ENCODE measurements at places on chromosomes 12 and 14. TPM values are rescaled to one million over a fixed set of nuclear protein-coding genes. Genes with fewer than 3 reads are reported as not detected.
A peak's percentile ranks its signal among the peaks of the same experiment; 100 is the strongest.

- DNase-seq: no peak
Observed at GRCh38 chr12:42706321-42706720, 116.8 kb upstream of the PRICKLE1 start.

DNA sequence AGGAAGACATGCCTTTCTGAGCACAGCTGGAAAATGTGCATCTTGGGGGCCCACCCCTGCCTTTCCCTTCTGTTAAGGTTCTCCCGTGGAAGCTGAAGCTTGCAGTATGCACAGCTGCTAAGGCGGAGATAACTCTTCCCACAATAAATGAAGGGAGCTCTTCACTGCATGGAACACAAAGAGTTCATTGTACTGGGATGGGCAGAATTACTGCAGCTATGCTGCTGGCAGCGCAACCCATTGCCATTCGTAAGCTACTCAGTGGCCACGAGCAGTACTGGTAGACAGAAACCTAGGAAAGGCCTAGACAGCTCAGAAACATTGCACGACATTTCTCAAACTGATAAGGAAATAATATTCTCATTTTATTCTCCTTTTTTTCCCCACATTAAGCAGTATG lies 310.2 kb downstream of the MDGA2 start:
- DNase-seq: no peak

- DNase-seq: no peak
Observed at GRCh38 chr14:59236195-59236594, 47.7 kb downstream of the DAAM1 start.

GRCh38 chr14:85273099-85273677 lies 256.8 kb upstream of the FLRT2 start:
- no peak for DNase-seq

DNA sequence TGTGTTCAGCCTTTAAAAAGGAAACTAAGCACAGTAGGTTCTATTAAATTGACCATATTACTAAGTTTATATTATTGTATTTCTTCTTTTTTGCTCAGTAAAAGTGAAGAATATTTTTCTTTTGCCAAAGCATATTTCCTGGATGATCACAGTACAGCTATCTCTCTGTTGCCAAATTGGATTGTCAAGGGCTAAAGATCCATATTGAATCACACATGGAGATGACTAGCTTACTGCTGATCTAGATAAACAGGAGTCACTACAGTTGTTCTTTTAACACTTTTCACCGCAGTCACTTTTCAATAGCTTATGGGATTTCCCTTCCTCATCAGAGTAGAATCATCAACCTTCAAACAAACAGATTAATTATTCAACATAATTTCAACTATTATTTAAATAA lies 78.6 kb downstream of the LRRC9 start:
- no peak for DNase-seq

DNA sequence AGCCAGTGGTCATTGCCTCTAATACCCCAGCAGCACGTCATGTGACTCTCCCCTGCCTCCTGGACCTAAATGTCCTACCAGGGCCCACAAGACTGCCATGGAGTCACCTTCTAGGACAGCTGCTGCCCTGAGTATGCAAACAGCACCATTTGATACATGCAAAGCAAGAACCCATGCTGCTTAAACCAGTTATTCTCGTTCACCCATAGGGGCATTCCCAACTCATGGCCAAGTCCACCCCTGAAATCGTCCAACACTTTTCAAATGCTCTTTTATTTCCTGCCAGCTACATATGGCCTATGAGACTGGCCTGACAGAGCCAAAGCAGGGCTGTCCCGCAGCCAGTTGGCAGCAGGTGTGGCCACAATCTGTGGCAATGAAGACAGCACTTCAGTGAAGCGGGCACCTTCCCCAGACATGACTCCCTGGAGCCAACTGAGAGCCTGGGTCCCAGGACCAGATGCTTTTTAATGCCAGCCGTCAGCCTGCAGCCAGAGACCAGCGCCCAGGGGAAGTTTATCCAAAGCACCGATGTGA lies 99.9 kb downstream of the BCAT1 start:
- DNase-seq: no peak

DNA sequence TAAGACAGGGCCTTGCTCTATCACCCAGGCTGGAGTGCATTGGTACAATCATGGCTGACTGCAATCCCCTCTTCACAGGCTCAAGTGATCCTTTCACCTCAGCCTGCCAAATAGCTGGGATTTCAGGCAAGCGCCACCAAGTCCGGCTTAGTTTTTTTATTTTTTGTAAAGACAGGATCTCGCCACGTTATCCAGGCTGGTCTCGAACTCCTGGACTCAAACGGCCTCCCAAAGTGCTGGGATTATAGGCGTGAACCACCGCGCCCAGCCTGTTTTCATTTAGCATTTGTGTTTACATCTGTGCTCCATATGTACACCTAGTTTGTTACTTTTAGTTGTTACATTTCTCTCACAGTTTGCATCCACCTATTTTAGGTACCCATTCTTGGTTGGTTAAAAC lies 32.5 kb upstream of the LIMA1 start:
- no peak for DNase-seq

- no peak for DNase-seq
Observed at GRCh38 chr12:68086019-68086603, 73.4 kb downstream of the IFNG start.

SMOC1 gene
- total RNA-seq: 39.6 TPM

DNA sequence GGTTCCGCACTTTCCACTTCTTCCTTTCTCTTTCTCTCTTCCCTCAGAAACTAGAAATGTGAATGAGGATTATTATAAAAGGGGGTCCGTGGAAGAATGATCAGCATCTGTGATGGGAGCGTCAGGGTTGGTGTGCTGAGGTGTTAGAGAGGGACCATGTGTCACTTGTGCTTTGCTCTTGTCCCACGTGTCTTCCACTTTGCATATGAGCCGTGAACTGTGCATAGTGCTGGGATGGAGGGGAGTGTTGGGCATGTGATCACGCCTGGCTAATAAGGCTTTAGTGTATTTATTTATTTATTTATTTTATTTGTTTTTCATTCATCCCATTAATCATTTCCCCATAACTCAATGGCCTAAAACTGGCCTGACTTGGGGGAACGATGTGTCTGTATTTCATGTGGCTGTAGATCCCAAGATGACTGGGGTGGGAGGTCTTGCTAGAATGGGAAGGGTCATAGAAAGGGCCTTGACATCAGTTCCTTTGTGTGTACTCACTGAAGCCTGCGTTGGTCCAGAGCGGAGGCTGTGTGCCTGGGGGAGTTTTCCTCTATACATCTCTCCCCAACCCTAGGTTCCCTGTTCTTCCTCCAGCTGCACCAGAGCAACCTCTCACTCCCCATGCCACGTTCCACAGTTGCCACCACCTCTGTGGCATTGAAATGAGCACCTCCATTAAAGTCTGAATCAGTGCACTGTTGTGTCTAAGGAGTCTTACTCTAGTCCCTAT lies 4.6 kb upstream of the ATN1 start:
- no peak for DNase-seq

GRCh38 chr12:109264095-109264942 lies 44.8 kb downstream of the FOXN4 start:
- DNase-seq: peak; percentile 92

- no peak for DNase-seq
Observed at GRCh38 chr12:124094188-124094587, 121.2 kb downstream of the ZNF664 start.

DNA sequence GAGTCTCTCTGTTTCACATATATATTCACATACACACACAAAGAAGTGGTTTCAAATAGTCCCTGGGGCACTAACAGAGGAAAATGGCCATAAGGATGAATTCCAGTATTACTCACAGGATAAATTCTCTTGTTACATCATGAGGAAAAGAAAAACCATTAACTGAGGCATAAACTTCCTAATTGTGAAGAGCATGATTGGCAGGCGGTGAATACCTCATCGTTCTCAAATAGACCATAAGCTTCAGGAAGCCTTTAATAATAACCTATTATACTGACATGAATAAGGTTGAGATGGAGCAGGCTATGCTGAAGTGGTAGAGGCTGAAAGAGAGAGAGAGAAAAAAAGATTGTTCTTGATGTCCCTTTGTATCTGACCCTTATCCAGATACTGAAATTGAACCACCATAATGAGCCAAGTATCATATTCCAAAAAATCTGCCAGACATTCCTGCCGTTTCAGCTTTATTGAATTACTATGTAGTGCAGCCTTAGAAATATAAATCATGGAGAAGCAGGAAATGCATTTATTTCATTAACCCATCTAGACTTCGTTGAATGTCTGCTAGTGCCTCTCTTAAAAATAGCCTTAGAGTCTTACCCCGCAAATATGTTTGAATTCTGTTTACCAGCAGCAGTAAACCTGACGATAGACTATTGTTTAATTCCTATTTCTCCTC lies 86.8 kb downstream of the NUAK1 start:
- no peak for DNase-seq

GPR65 gene
- total RNA-seq: 0.09 TPM

- peak; percentile 42 for DNase-seq
Observed at GRCh38 chr14:74882103-74882920, 596 bp downstream of the DLST start.

DNA sequence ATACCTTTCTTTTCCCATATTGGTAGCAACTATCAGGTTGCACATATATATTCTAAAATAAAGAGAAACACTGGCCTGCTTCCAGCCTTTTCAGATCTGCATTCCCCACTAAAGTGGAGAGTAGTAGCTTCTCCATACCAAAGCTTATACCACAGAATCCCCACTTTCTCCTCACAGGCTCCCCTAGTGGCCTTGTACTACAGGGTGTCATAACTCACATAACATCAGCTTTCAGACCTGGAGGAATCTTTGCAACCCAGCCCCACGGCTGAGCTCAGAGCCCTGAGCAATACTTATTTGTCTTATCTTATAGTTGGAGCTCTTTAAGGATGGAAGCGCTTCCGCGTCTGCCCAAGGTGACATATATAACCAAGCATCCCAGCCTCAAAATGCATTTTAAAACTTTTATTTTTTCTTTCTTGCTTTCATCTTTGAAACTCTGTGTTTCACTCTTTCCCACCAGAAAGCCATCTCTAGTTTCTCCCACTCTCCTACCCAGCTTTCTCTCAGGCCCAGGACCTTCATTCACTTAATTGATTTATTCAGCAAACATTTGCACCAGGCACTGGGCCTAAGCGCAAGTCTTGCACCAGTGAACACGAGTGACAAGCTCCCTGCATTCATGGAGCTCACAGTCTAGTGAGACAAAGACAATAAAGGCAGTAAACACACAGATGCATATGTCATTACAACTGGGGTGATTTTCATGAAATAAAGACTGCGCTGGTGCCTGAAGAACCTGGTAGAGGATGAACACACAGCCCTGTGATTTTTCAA lies 254.7 kb downstream of the IPO8 start:
- DNase-seq: peak; percentile 30

BATF gene
- total RNA-seq: 1.4 TPM

- DNase-seq: peak; percentile 58
Observed at GRCh38 chr12:56487448-56488040, 417 bp downstream of the GLS2 start.

GRCh38 chr12:1616233-1617066 lies 12.6 kb upstream of the WNT5B start:
- no peak for DNase-seq

- no peak for DNase-seq
Observed at GRCh38 chr14:103867020-103867419, 19.6 kb upstream of the PPP1R13B start.

DNA sequence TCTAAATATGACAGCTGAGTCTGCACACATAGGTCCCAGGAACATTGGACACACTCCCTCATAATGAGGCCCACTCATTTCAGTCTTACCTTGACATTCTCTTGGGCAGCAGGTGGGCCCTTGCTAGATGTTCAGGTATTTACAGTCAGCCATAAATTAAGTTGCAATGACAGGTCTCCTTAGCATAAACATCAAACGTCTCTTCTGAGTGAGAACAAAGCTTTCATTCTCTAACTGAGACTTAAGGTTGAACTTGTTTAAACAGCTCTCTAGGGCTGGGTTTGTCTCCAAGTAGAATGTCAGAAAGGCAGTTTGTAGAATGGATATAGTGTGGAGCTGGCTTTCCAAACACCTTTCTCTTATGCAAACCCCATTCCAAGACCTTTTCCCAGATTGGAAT lies 10.3 kb downstream of the ACVR1B start:
- DNase-seq: peak; percentile 24

GRCh38 chr12:11133162-11133561 lies 1.3 kb downstream of the TAS2R30 start:
- DNase-seq: no peak

DNA sequence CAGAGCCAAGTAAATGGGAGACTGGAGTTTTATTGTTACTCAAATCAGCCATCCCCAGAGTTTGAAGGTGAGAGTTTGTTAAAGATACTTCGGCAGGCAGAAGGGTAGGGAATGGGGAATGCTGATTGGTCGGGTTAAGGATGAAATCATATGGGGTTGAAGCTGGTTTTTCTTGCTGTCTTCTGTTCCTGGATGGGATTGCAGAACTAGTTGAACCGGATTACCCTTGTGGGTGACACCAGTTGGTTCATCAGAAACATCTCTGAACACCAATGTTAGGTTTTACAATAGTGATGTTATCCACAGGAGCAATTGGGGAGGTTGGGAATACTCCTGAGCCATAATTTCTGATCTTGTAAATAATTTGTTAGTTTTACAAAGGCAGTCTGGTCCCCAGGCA lies 18.7 kb upstream of the SMCO2 start:
- no peak for DNase-seq
